ENCODE measurements at places on chromosomes 2 and 18.
A peak's percentile ranks its signal among the peaks of the same experiment; 100 is the strongest.

DNA sequence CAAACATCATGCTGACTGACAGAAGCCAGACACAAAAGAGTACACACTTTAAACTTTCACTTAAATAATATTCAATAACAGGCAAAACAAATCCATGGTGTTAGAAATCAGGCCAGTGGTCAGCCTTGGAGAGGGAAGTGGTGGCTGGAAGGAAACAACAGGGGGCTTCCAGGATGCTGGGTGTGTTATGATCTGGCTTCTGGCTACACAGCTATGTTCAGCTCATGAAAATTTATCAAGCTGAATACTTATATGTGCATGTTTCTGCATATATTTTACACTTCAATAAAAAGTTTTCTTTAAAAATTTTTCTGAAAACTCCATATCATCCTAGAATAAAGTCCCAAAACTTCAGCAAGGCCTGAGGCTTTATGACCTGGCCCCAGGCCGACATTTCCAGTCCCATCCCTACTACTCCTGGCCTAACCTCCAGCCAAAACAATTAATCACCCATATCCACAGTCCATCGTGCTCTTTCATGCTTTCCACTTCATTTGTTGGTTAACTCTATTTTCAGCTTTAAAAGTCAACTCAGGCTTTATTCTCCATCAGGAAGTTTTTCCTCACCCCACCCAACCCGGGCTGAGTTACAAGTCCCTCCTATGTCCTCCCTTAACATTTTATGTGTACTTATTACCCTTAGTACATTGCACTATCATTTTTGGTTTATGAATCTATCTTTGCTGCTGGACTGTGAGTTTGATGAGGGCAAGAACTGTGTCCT lies 27.9 kb upstream of the SPTBN1 start:
- no peak for DNase-seq

- no peak for DNase-seq
Observed at GRCh38 chr18:9734189-9734588, 26.1 kb downstream of the RAB31 start.

DNA sequence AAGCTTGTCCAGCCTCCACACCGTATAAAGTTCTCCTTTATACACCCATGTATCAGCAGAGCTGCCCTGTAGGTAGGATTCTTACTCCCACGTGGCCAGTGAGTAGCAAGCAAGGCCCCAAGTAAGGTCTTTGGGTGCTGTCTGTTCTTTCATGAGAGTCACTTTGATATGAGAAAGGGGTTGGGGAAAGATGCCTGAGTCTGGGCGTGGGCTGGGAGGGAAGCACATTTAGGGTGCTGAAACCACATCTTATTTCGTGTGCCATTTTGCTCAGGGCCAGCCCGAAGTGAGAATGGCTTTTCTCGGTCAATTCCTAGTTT lies 436 bp upstream of the ITPRIPL1 start:
- DNase-seq: peak; percentile 49

- DNase-seq: peak; percentile 25
Observed at GRCh38 chr2:10817413-10817812, 4.8 kb upstream of the PDIA6 start.

GRCh38 chr2:46669016-46669415 lies 189.7 kb downstream of the TMEM247 start:
- DNase-seq: no peak

DNA sequence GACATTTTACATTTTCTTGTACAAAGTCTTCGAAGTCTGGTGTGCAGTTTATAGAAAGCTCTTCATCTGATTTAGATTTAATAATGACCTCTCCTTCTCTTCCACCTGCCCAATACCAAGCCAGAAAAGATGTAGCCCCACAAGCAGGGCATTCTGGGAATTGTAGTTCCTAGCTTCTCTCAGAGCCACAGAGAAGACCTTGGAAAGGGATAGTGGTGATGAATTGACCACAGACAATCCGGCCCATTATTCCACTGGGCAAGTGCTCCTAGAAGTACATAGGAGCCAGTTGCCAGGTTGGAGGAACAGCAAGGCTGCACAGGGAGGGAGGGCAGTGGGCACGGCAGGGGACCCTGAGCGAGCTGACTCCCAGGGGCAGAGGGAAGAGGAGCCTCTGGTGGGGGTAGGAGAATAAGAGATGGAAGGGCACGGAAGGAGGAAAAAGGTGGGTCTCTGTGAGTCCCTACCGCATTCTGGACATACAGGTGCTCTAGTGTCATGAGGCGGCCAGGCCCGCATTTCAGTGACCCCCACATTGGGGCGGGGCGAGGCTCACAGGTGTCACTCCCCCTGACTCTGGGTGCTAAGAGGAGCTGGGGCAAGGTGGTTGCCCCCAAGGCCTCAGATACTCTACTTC lies 152.5 kb upstream of the HAAO start:
- DNase-seq: no peak

- no peak for DNase-seq
Observed at GRCh38 chr2:105183555-105184323, 57.8 kb upstream of the GPR45 start.

DNA sequence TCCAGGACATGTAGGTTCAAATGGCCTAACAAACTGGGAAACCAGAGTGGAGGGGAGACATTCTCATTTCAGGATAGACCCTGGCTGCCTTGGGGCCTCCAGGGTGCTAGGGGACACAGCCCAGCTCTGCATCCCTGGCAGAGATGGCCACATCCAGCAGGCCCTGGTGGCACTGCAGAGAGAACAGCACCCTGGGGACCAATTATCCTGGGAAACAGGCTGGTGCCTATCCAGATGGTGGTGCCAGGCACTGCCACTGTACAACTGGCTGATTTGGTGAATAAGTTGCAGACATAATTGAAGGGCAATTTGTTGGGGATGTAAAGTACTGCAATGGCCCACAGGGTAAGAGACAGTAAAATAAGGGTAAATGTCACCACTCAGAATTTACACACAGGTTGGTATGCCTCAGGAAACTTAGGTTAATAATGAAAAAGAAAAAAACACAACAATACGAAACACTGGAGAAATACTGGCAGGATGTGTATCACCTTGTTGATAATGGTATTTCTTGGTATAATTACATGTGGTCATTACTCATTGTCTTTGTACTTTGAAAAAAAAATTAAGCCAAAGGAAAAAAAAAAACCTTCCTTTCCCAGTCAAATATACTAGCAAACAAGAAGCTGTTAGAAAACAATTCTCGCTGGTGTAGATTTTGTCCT lies 12.8 kb upstream of the SFTPB start:
- no peak for DNase-seq

GRCh38 chr18:50992351-50992762 lies 24.5 kb downstream of the ELAC1 start:
- DNase-seq: no peak

DNA sequence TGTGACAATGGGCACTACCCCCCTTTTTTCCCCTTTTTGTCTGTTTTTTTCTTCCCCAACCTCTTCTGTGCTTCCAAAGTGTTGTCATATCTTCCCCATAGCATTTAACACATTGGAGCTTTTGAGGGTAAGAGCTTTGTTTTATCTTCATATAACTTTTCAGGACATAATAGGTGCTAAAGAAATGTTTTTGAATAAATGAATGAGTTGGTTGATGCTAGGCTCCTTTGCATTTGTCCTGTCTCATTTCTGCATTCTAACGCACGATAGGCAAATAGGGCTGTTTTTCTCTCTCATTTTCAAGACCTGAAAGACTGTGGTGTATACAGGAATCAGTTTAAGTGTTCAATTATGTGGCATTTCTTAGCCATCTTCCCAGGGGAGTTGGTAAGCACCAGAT lies 832 bp upstream of the COPS7B start:
- DNase-seq: no peak

DNA sequence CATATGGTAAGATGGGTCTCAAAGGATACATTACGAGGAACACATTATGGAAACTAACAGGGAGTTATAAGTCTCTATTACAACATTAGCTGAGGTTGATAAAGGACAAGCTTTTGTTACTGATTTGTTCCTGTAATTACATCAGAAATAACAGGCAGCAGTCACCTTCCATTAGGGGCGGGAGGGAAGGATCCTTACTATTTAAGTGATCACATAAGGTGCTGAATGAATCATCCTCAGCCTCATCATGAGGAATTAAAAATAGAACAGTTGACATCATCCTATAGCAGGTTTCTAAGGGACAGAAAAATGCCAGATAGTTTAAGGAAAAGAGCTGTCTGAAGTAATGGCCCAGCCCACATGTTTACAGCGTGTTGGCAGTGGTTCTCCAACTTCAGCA lies 86.9 kb upstream of the MGAT5 start:
- DNase-seq: no peak

GRCh38 chr2:8177566-8177965 lies 504.3 kb upstream of the ID2 start:
- no peak for DNase-seq

- DNase-seq: no peak
Observed at GRCh38 chr2:191614759-191615158, 63.2 kb upstream of the NABP1 start.

DNA sequence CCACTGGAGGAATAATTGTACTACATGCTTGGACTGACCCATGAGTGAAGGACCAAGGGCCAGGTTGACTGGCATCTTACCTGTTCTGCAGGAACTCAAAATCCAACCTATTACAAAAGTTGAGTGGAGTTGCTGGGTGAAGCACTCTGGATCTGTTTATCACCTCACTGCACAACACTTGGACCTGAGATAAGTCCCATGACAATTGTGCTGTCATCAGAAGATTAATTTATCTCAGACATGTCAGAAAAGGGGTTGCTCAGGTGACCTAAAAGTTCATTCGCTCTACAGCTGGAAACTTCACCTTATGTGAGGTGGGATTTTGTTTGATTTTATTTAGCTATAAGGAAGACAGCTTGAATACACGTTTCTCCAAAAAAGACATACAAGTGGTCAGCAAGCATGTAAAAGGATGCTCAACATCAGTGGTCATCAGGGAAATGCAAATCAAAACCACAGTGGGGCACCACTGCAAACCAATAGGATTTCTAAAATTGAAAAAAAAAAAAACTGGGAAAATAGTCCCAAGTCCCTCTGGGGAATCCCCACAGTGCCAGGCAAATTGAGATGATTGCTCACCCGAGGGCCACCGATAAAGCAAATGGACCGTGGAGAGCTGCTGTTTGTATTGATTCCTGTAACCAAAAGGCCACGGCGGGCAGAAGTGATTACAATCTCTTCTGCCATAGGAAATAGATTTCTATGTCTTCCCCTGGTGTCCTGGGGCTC lies 65.8 kb upstream of the SLC35F5 start:
- DNase-seq: no peak

- DNase-seq: no peak
Observed at GRCh38 chr2:152093464-152093863, 5.4 kb downstream of the CACNB4 start.

DNA sequence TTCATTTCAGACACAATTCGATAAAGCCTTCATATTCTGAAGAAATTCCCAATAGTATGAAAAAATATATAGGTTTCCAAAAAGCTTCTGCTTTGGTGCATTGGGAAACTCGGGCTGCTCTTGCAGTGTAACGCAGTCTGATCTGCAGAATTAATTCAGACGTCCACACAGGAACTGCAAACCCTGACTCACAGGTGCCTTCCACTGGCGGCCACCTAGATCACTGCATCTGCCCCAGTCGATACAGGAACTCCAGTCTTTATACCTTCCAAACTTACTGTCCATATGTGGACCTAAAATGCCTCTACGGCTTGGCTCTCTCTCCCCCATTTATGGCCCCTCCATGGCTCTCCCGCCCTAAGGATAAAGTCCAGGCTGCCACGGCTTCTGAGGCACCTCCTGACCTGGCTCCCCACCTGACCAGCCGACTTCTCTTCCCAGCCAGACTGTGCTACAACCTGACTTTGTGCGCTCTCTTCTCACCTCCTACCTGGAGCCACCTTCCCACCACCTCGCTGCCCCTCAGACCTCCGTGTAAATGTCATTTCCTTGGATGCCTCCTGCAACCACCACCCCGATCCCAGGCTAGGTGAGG lies 39.7 kb downstream of the L3MBTL4 start:
- no peak for DNase-seq

GRCh38 chr18:51074605-51075004 lies 44.6 kb downstream of the SMAD4 start:
- no peak for DNase-seq

DNA sequence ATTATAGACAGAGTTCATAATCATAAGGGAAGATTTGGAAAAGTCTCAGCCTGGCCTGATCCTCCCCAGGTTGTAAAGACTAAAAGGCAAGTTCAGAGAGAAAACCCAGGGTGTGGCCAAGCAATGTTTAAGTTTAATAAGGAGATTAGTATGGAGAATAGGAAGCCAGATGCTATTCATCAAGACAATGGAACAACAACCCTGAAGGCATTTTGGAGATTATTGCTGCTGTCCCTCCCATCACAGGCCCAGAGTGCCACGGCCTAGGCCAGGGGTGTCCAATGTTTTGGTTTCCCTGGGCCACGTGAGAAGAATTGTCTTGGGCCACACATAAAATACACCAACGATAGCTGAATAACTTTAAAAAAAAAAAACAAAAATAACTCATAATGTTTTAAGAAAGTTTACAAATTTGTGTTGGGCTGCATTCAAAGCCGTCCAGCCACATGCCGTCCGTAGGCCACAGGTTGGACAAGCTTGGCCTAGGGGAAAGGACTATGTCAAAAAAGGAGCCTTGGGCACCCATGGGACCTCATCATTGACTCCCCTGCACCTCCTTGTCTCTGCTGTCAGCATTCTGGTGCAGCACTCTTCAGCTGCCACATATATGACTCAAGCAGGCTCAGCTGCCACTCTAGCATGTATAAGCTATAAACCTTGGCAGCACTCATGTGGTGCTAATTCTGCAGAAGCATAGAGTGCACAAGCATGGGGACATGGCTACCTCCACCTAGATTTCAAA lies 20.8 kb downstream of the DPP4 start:
- no peak for DNase-seq

DNA sequence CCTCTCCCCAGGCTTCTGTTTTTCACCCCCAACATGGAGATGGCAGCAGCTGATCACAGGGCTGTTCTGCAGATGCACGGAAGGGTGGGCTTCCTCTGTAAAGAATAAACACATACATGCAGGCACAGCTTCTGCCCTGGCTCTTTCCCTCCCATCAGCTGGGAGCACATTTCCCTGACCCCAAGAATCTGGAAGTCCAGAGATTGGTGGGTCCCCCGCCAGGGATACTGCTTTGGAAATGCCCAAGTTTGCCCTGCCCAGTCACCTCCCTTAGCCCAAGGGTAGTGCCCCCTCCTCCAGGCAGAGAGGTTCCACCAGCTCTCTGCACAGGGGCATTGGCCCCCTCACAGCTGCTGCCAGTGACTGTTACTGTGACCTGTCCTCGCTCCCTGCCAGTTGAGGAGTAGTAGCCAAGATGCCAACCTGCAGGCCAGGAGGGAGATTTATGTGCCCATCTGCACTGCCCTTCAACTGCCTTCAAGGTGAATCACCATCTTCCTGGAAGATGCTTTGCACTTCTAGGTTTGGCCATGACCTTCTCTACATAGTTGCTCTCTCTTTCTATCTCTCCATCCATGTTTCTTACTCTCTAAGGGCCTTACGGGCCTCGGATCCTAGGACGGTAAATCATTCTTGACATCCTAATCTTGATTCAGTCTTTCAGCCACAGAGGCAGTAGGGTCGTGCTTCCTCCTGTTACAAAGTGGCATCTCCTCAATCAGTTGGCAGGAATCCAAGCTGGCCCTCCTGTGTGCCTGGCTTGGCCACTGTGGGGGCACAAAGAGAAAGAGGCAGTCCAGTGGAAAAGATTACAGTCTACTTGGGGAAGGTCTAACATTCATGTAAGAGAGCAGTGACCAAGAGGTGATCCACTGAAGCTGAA lies 121.8 kb downstream of the CTIF start:
- DNase-seq: no peak

Data from activated CD4-positive, alpha-beta T cell treated with anti-CD3 and anti-CD28 coated beads, Interleukin-2, amount 50 U/mL, for 48 hours (primary cell).